Glomerular endothelial cell (primary cell): ENCODE measurements at places on chromosomes 16 and 17. TPM values are rescaled to one million over a fixed set of nuclear protein-coding genes. Genes with fewer than 3 reads are reported as not detected.

The TEX19 gene
- not detected in 2 replicates for total RNA-seq

DNA sequence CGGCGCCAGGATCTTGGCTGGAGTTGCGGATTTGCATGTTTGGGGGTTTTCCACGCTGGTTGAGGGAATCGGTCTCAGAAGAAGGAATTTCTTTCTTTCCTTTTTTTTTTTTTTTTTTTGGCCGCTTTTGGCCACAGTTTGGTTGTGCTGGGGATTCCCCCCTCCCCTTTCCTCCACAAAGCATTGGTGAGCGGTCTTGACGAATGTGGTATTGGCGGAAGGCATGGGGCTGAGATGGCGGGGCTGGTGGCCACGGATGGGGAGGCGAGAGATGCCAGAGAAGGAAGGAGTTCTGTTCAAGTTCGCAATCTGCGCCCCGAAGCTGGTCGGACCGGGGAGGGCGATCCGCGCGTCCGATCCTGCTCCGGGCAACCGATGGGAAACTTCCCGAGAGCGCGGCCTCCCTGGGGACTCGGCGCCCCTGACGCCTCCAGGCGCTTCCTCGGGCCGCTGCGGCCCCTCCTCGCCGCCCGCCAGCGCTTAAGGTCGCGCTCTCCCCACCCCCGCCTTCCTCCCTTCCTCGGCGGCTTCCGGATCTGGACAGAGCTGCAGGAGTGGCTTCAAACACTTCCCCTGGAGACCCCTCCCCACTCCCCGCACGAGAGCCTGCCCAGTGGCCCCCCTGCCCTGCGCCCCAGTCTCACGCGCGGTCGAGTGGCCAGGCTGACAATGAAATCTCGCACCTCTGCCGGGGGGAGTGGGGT is 43.2 kb downstream of the RAI1 start:
- no peak for DNase-seq

The NLRC3 gene
- total RNA-seq, result 7.5 and 7.6 TPM in 2 replicates

The AATK gene
- 7.3 and 8.9 TPM in 2 replicates for total RNA-seq

DNA sequence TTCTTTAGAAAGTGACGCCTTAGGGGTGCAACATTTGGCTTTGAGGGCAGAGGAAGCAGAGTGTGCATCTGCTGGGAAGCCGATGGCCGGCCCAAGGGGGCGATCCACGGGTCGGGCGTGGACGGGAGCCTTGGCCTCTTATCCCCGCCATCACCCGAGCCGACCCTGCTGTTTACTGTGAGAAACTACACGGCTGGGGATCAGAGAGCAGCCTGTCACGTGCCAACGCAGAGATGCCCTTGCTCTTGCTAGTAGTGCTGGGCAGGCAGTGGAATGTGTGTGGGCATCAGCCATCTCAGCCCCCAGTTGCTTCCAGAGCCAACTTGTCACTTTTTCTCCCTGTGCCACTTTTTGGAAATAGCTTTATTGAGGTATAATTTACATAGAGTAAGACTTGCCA is 26.7 kb upstream of the ITGB4 start:
- no peak for DNase-seq

DNA sequence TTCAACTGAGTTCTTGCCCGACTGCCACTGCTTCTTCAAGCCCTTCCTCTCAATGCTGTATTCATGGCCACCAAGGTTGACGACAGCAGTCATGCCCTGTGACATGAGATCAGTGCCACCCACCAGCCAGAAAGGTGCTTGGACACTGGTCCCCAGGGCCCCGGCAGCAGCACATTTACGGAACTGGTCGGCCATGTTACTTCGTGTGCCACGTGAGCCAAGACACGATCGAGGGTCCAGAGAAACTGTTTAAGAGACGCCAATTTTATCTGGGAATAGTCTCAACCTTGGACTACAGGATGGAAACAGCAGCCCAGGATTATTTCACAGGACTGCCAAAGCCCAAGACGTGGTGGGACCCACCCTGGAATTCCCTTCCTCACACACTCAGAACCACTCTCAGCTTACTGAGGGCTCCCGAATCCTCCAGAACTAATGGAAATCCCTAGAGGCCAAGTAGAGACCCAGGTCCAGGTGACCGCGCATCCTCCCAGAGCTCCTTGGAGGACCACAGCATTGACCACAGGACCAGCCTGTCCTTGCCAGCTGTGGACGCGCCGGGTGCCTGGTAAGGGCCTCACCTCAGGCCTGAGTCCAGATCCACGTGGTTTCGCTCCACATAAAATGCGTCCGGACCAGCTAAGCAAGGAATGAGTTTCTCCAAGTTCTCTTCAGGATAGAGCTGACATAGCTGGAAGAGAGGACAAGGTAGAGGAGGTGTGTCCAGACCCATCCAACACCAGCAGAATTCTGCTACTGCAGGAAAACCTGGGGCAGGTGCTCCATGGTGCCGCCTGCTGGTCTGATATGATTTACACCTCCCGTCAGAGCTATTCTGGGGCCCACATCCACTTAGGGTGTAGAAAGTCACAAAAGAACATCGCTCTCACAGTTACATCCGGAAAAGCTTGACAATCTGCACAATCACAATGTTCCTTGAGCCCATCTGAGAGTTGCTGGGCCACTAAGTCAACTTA is 28.2 kb downstream of the MAP1LC3B start:
- DNase-seq, result no peak

- no peak for DNase-seq
Measured at GRCh38 chr16:50925758-50926357, 184.0 kb downstream of the CYLD start.
